ENCODE measurements at places on chromosomes 11 and 22. TPM values are rescaled to one million over a fixed set of nuclear protein-coding genes. Genes with fewer than 3 reads are reported as not detected.

The CASP12 gene
- total RNA-seq: not detected

The CHRDL2 gene
- 0.33 TPM for total RNA-seq

The CCDC116 gene
- 0.22 TPM for total RNA-seq

DNA sequence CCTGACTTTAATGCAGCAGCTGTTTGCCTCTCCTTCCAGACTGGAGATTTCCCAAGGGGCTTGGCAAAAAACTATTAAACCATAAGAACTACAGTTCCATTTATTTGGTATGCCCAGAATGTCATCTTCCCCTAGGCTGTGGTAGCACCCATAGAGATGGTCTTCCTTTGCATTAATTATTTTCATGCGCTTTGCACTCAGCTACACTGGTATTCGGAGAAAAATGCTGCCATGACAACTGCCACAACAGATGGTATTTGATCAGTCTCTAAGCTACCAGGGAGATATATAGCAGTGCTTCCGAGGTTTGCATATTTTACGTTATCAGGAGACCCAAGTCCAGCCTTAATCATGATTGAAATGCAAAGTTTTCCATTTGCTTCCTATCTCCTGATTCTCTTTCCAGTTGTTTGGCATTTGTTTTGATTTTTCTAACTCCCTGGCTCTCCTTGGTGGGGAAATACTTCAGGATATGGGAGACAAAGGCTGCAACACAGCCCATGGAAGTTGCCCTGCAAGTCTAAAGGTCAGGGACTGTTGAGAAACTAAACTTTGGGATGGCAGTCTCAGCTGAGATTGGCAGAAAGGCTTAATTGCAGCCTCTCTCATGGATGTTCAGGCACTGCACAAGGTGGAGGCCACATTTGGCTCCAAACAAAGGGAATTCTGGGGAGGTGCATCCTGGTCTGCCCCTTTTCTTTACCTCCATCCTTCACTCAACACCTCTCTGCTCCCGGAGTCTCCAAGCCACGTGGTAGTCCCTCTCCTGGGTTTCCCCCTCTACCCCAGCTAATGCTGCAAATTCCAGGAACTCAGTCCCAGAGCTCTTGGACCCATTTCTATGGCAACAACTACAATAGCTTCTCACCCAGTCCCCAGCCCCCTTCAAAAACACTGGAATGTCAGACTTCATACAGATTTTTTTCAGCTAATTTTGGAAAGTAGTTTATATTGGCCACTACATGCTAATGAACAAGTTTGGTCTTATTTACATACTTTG is 151.8 kb downstream of the NAV2 start:
- H3K4me1 ChIP-seq: peaks cover 15% of the 10 kb centered on the region
- DNase-seq: no peak
- no peak overlapping the region for H3K27ac ChIP-seq
- H3K36me3 ChIP-seq: peaks cover 4% of the 10 kb centered on the region
- H3K4me3 ChIP-seq: no peak overlapping the region
- no peaks in the 10 kb centered on the region for H3K27me3 ChIP-seq

DNA sequence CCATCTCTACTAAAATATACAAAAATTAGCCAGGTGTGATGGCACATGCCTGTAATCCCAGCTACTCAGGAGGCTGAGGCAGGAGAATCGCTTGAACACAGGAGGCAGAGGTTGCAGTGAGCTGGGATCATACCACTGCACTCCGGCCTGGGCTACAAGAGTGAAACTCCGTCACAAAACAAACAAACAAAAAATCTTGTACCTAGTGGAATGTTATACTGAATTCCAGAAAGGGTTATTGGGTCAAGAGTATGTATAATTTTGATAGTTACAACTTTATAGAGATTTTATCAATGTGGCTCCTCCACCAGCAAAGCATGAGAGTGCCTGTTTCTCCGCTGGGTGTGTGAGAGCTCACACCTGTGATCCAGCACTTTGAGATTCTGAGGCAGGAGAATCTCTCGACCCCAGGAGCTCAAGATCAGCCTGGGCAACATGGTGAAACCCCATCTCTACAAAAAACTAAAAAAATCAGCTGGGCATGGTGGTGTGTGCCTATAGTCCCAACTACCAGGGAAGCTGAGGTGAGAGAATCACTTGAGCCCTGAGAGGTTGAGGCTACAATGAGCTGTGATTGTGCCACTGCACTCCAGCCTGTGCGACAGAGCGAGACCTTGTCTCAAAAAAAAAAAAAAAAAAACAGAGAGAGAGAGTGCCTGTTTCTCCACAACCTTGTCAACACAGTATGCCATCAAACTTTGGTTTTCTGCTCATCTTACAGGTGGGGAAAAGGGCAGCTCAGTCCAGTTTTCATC is 12.7 kb upstream of the FOLR1 start:
- H3K27ac ChIP-seq: no peak overlapping the region
- no peaks in the 10 kb centered on the region for H3K27me3 ChIP-seq
- no peaks in the 10 kb centered on the region for H3K4me1 ChIP-seq
- H3K36me3 ChIP-seq: no peaks in the 10 kb centered on the region

- no peaks in the 10 kb centered on the region for H3K36me3 ChIP-seq
- H3K27me3 ChIP-seq: no peaks in the 10 kb centered on the region
- H3K4me1 ChIP-seq: no peaks in the 10 kb centered on the region
- no peak for DNase-seq
- no peak overlapping the region for H3K27ac ChIP-seq
- no peak overlapping the region for H3K4me3 ChIP-seq
Measured at GRCh38 chr11:130995266-130995665, 79.0 kb upstream of the SNX19 start.

- H3K27me3 ChIP-seq: no peaks in the 10 kb centered on the region
- no peak overlapping the region for H3K4me3 ChIP-seq
- H3K27ac ChIP-seq: no peak overlapping the region
Measured at GRCh38 chr11:75831915-75832502, 17.0 kb downstream of the UVRAG start.

DNA sequence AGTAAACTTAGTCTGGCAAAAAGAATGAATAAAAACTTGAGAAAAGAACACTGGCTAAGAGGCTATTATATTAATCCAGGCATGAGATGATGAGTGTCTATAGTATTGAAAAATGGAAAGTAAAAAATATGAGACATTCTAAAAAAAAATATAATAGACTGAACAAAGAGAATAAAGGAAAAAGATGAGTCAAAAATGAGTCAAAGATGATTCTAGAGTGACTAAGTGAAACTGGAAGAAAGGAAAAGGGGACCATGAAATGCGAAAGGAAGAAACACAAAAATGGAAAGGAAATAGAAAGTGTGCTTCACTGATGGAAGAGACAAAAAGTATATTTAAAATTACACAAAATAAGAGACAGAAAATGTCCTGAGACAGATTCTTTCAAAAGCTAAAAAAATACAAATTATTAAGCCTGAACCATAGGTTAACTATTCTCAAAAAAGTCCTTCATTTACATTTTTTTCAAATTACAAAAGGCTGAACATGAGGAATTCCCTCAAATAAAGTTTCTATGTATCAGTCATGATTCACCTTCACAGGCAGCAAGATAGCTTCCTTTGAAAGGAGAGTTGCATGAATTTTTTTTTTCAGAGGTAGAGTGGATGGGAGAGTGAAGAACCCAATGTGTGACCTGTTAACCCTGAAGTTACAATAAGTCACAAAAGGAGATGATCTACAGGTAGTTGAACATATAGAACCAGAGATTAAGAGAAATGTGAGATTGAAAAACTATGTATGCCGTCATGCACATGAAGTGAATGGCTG is 75.2 kb downstream of the EIF3M start:
- no peaks in the 10 kb centered on the region for H3K4me1 ChIP-seq
- no peaks in the 10 kb centered on the region for H3K27me3 ChIP-seq
- no peak overlapping the region for H3K4me3 ChIP-seq
- no peak overlapping the region for H3K27ac ChIP-seq
- no peak for DNase-seq

DNA sequence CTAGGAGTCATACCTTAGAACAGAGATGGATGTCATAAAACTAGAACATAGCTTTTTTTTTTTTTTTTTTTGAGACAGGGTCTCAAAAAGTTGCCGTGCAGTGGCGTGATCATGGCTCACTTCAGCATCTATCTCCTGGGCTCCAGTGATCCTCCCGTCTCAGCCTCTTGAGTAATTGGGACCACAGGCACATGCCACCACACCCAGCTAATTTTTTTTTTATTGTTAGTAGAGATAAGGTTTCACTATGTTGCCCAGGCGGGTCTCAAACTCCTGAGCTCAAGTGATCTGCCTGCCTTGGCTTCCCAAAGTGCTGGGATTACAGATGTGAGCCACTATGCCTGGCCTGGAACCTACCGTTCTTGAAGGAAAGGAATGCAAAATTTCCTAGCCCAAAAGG is 8.8 kb upstream of the CEP295 start:
- no peaks in the 10 kb centered on the region for H3K36me3 ChIP-seq
- H3K27me3 ChIP-seq: no peaks in the 10 kb centered on the region
- DNase-seq: no peak
- H3K4me3 ChIP-seq: no peak overlapping the region
- H3K27ac ChIP-seq: no peak overlapping the region

DNA sequence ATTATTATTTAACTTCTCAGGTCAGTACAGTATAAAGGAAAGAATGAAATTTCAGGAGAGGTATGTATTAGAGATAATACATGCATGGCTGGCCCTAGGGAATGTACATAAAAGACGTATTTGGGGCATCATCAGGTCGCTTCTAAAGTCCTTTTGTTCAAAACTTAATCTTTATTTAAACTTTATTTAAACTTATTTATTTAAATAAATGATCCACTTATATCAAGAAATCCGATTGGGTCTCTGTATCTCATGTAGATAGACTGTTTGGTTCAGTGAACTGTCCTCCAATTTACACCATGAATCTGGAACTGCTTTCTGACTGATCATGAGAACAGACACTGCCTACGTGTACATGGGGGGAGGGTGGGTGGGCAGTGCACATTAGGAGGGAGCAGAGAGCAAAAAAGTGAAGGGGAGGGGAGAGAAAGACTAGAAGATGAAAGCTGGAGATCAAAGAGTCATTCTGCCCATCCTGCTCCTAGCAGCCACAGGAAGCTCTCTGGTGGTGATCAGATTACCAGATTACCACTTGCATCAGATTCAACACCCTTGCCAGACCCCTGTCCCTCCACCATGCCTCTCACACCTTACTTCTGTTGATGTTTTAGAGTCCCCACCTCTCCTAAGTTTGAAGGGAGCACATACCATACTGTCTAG is 92.1 kb upstream of the MTMR2 start:
- peak; percentile 33 for DNase-seq
- no peaks in the 10 kb centered on the region for H3K36me3 ChIP-seq
- no peak overlapping the region for H3K4me3 ChIP-seq
- H3K27me3 ChIP-seq: no peaks in the 10 kb centered on the region
- H3K27ac ChIP-seq: no peak overlapping the region

DNA sequence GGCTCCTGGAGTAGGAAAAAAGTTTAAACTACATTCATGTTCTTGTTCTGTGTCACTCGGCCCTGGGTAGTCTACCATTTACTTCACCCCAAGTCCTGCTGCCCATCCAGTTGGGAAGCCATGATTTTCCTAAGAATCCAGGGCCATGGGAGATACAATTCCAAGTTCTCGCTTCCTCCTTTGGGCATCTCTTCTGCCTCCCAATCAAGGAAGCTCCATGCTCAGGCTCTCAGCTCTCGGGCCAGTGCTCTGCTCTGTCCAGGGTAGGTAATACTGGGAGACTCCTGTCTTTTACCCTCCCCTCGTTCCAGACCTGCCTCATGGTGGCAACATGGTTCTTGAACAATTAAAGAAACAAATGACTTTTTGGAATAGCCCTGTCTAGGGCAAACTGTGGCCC is 60.6 kb downstream of the TIMP3 start:
- H3K36me3 ChIP-seq: peaks cover 86% of the 10 kb centered on the region
- H3K4me1 ChIP-seq: no peaks in the 10 kb centered on the region
- H3K27ac ChIP-seq: no peak overlapping the region
- DNase-seq: no peak

- H3K27ac ChIP-seq: no peak overlapping the region
- H3K4me3 ChIP-seq: no peak overlapping the region
- DNase-seq: no peak
- no peaks in the 10 kb centered on the region for H3K27me3 ChIP-seq
- H3K36me3 ChIP-seq: peaks cover 2% of the 10 kb centered on the region
- no peaks in the 10 kb centered on the region for H3K4me1 ChIP-seq
Measured at GRCh38 chr11:88370782-88371181, 33.2 kb upstream of the CTSC start.

DNA sequence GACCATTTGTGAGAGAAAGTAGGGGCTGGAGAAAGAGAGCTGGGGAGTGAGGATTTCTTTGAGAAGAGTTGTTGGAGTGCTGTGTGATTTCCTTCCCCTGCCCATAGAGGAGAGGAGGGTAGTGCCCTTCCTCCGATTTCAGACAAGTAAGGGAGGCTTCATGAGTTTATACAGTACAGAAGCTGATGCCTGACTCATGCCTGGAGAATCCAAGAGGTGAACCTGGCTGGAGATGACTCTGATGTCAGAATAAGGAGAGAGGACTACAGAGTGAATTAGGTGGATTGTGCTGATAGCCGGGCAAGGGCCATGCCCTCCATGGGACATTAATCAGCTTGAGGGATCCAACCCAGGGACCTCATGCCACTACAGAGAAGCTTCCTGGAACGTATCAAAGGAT is 91.6 kb downstream of the FAR1 start:
- H3K27ac ChIP-seq: no peak overlapping the region
- DNase-seq: no peak
- H3K27me3 ChIP-seq: no peaks in the 10 kb centered on the region
- peaks cover 2% of the 10 kb centered on the region for H3K4me1 ChIP-seq

- DNase-seq: no peak
- H3K27me3 ChIP-seq: no peaks in the 10 kb centered on the region
- H3K27ac ChIP-seq: no peak overlapping the region
- no peak overlapping the region for H3K4me3 ChIP-seq
Measured at GRCh38 chr22:39932166-39932565, 28.0 kb upstream of the TMA7B start.

- H3K4me3 ChIP-seq: no peak overlapping the region
- H3K27ac ChIP-seq: no peak overlapping the region
- no peaks in the 10 kb centered on the region for H3K27me3 ChIP-seq
- no peaks in the 10 kb centered on the region for H3K4me1 ChIP-seq
Measured at GRCh38 chr11:122365610-122366360, 249.8 kb upstream of the BLID start.

GRCh38 chr11:46903846-46904245 is 14.5 kb downstream of the LRP4 start:
- peak overlapping the region; percentile 6 for H3K4me3 ChIP-seq
- no peak for DNase-seq
- peaks cover 18% of the 10 kb centered on the region for H3K36me3 ChIP-seq
- no peak overlapping the region for H3K27ac ChIP-seq
- no peaks in the 10 kb centered on the region for H3K27me3 ChIP-seq

DNA sequence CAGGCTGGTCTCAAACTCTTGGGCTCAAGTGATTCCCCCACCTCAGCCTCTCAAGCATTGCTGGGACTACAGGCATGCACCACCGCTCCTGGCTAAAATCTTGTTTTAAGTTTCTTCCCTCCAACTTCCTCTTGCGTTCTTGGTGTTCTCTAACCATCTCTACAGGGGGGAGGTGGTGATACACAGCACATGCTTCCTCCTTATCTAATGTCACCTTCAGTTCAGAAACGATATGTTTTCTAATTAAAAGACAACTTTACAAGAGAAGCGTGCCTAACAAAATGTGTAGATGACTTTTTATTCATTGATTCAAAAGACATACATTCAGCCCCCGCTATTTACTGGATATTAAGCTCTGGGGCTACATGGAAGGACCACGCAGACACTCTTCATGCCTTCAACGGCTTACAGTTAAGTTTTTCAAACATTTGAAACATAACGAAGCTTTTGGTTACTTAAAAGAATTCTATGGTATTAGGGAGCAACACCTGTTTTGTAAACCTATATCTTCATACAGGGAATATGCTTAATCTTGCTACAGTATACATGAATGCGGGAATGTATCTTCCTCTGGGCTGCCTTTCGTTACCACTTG is 933 bp upstream of the DLAT start:
- no peaks in the 10 kb centered on the region for H3K4me1 ChIP-seq
- no peak overlapping the region for H3K27ac ChIP-seq

- no peak for DNase-seq
- no peak overlapping the region for H3K4me3 ChIP-seq
- no peak overlapping the region for H3K27ac ChIP-seq
- H3K36me3 ChIP-seq: no peaks in the 10 kb centered on the region
Measured at GRCh38 chr11:128421577-128422330, 165.6 kb downstream of the ETS1 start.

Data from H9 (cell line).